Activated T-cell treated with anti-CD3 and anti-CD28 coated beads, Interleukin-2, amount 50 U/mL, for 1 hour (primary cell): ENCODE measurements at places on chromosomes 2 and 18.

DNA sequence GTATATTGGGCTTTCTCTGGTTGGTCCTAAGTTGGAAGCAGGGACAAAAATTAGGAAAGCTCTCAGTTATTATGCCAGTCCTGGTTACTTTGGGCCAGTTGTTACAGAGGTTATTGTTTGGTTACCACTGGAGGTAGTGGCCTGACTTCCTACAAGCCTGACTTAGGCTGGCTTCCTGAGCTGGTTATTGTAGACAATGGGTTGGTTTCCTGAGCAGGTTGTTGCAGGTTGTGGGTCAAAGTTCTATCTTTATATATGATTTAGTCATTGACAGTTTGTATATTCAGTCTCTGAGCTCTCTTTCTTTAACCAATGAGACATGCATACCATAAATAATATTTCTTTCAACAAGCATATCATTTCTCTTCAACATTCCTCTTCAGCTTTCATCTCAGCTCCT, 58.7 kb upstream of the RPE start:
- DNase-seq: no peak

DNA sequence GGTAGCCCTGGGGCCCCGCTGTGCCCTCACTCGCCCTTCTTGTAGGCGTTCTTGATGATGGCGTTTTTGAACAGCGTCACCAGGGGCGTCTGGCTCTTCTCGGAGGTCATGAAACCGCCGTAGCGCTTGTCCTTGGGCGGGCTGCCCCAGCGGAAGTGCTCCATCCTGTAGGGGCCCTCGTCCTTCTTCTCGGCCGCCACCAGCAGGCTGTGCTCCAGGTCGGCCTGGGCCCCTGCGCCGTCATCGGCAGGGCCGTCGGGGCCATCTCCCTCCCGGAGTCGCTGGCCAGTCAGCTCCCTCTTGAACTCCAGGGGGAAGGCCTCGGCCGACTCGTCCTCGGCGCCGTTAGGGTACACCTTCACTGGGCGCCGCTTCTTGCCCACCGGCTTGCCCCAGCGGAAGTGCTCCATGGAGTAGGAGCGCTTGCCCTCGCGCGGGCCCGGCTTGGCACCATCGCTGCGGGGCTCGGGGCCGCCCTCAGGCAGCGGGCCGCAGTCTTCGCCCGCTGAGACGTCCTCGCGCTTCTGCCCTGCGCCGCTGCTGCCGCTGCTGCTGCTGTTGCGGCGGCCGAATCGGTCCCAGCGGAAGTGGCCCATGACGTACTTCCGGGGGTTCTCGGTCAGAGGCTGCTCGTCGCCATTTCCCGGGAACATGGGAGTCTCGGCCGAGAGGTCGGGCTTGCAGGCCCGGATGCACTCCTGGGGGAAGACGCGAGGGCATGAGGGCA, 7.2 kb downstream of the POMC start:
- peak; percentile 70 for DNase-seq

DNA sequence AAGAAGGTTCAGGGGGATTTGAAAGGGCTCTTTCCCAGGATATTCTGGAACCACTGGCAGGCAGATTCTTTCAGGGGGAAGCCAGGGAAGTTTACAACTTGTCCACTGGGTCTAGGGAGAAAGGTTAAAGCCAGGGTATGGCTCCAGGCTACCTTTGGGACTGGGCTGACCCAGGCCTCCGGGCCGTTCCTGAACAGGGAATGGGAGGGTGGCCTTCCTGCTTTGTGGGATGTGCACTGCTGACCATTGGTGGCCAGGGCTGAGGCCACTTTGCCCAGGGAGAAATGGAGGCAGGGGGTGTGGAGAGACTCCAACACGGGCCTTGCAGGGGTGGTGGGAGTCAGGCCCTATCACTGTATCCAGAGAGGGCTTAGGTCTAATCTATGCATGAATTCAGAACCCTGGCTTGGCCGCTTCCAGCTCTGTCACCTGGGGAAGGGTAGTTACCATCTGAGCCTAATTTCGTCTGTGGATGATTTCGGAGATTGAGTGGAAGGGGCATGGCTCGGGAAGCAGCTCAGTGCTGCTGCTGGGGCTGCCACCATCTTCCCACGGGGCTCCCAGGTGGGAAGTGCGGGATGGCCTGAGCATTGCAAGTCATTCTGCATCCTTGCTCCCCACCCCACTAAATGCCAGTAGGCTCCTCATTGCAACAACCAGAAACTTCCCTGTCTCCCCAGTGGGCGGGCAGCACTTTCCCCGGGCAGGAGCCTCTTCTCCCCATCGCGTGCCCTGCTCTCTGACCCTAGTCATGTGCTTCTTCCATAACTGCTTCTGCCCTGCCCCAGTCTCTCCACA, 57.1 kb upstream of the OTOF start:
- peak; percentile 8 for DNase-seq

DNA sequence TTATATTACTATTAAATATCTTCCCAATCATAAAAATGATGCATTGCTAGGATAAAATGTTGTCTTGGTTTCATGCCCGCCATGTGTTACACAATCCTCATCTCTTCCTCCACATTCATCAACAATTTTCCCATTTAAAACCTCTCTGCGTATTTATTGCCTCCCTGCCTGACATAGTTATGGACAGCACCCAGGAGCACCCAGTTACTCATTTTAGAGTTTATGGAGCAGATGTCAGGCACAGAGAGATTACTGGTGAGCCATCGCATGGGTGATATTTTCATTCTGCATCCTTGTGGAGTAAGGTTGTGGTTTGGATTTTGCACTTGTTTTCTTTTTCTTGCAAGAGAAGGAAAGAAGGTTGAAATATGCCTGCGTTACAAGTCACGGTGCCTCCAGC, 116.7 kb upstream of the NPAS2 start:
- no peak for DNase-seq

GRCh38 chr2:155218945-155219344, 520.5 kb downstream of the KCNJ3 start:
- no peak for DNase-seq

DNA sequence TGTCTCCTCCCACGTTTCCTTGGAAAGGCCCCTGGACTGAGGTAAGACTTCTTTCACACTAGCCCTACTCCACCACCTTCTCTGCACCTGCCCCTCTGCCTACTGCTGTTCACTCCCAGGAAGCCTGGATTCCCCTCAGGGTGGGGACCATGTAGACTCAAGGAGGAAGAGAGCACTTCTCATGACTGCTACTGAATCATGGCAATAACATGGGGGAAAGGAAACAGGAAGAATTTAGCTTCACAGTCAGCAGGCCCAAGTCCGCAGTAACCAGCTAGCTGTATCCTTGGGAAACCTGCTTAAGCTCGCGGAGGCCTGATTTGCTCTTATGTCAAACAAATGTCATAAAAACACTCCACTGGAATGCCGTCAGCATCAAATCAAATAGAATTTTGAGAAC, 126.2 kb upstream of the CAPN13 start:
- no peak for DNase-seq

- DNase-seq: no peak
Observed at GRCh38 chr2:71064754-71065621, 3.5 kb upstream of the NAGK start.

DNA sequence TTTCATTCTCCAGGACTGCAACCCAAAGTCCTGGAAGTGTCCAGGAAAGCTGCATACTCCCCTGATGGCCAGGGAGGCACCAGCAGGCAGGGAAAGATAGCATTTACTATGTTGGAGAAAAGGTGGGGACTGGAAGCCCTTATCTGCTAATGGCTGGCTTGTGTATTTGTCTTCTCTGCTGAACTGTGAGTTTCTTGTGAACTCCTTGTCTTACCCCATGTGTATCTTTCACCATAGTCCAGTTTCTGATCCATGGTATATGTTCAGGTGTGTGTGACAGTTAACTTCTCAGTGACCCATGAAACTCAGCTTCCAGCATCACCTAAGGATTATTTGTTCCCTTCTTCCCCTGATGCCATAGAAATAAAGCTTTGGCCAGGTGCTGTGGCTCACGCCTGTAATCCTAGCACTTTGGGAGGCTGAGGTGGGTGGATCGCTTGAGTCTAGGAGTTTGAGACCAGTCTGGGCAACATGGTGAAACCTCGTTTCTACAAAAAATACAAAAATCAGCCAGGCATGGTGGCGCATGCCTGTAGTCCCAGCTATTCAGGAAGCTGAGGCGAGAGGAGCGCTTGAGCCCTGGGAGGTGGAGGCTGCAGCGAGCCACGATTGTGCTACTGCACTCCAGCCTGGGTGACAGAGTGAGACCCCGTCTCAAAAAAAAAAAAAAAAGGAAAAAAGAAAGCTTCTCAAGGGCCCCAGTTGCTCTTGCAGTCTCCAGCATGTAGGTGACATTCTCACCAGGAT, 112.8 kb upstream of the MAP4K3 start:
- DNase-seq: no peak

GRCh38 chr18:80105369-80106167, 3.5 kb upstream of the ADNP2 start:
- DNase-seq: no peak

- no peak for DNase-seq
Observed at GRCh38 chr18:10771053-10771709, 245.4 kb downstream of the NAPG start.

DNA sequence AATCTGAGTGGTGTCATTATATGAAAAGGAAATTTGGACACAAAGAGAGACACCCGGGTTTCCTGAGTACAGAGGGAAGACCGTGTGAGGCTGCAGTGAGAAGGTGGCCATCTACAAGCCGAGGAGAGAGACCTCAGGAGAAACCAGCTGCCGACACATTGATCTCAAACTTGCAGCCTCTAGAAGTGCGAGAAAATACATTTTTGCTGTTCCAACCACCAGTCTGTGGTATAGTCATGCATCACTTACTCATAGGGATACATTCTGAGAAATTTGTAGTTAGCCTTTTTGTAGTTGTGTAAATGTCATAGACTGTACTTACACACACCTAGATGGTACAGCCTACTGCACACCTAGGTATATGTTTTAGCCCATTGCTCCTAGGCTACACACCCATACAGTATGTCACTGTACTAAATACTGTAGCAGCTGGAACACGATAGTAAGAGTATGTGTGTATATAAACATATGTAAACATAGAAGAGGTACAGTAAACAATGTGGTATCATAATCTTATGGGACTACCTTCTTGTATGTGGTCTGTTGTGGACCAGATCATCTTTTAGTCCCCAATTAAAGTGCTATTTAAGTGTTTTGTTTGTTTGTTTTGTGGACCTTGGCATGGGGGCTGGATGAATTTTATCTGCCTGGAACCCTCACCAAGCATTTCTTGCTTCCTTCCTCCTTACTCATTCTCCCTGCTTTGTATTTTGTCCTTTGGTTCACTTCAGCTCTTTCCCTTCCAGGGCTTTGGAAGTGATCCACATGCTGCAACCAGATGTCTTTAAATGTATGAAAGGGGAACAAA, 38.3 kb upstream of the SESTD1 start:
- no peak for DNase-seq

- DNase-seq: no peak
Observed at GRCh38 chr2:88575051-88575450, 52.2 kb downstream of the EIF2AK3 start.

DNA sequence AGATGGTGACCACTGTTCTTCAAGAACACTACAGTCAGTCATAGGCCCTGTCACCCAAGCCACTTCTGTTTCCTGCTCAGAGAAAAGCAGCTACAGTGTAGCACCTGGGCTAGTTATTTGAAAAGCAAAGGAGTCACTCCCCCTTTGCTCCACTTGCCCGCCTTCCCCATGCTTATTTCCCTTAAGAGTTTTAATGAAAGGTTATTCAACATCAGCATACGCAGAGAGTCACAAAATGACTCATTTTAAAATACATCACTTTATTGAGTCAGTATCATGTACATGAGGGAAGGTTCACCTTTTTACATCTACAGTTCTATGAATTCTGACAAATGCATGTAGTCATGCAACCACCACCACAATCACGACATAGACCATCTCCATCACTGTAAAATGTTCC, 71.3 kb downstream of the TNFRSF11A start:
- no peak for DNase-seq
